Kidney epithelial cell (primary cell): ENCODE measurements at places on chromosomes 2 and 18. TPM values are rescaled to one million over a fixed set of nuclear protein-coding genes. Genes with fewer than 3 reads are reported as not detected.

DNA sequence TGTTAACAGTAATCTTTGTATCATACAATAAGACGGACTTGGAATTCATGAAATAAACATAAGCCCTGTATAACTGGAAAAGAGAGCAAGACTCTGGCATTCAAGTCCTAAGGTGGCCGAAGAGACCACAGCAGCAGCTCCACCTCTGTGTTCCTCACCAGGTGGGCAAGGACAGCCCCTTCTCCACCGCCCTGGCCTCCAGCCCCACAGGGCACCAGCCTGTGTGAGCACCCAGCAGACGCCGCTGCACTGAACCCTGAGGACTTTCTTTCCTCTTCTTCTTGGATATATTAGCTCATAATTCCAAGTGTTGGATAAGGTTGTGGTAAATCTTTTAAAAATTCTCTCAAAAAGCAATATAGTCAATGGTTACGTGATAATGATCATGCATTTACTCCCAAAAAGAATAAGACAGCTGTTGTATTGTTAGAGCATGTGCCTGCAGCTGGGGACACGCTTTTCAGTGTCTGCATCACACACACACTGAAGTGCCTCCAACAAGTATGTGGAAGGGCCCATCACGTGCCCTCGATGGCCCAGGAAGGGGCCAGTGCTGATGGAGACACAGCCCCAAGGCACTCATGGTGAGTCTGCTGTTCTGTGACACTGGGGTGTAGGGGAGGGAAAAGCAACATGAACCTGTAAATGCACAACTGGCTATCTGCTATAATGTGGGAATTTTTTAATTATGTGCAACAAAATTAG is 26.8 kb downstream of the FAM178B start:
- no peak for DNase-seq

DNA sequence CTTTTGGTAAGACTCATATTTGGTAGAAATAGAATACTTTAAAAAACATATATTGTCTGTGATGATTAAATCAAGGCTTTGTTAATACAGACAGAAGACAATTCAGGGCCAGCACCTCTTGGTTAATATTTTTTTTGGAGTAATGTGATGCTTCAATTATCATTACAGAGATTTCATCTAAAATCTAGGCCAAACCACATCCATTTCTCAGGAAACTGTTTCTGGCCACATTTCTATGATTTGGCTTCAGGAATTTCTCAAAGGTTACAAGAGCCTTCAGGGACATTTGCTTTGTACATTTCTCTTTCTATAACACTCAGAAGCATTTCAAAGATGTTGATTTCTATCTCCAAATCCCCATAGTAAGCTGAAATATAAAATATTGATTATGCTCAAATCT is 614.9 kb downstream of the LRP1B start:
- no peak for DNase-seq

- no peak for DNase-seq
Observed at GRCh38 chr2:25341011-25341727, 556 bp downstream of the DNMT3A start.

GRCh38 chr2:141020346-141020745 is 1110.5 kb downstream of the LRP1B start:
- DNase-seq = no peak

DNA sequence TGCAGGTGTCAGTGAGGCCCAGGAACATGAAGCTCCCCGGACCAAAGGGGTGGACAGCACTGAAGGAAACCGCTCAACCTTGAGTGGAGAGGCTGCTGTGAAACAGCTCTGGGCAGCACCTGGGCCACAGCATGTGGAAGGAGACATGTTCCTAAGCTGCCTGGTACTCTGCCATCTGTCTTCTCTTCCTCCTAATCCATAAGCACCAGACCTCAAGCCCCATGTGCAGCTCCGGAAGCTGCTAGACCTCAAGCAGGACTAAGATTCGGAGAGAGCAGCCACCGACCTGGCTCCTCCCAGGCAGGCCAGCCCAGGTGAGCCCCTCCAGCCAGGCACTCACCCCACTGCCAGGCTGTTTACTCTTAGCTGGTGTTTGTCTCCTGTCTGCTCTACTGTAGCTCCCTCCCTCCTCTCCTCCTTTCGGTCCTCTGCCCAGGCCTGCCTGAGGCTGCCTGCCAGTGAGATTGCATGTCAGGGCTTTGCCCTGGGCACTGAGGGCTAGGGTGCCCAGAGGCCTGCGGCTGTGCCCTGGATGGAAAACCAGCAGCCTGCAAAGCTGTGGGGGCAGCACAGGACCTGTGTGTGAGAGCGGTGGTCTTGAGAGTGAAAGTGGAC is 53.7 kb downstream of the BCL11A start:
- no peak for DNase-seq

DNA sequence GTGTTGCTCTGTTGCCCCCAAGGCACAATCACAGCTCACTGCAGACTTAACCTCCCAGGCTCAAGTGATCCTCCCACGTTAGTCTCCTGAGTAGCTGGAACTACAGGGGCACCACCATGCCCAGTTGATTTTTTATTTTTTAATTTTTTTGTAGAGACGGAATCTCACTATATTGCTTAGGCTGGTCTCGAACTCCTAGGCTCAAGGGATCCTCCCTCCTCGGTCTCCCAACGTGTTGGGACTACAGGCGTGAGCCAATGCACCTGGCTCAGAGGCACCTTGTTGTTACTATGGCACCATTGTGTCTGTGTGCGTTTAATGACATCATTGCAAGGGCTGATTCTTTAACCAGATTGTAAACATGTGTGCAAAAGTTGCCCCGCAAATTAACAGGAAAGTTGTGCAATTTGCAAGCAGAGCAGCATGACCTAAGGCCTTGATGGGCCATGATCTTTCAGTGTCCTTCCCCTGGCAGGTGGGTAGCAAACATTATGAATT is 22.6 kb downstream of the TCF23 start:
- no peak for DNase-seq

Gene CNRIP1
- total RNA-seq = 7.9 and 8.8 TPM in 2 replicates

Gene SGPP2
- total RNA-seq = 27.0 and 29.1 TPM in 2 replicates

Gene GAD1
- 0.82 and 4.9 TPM in 2 replicates for total RNA-seq

Gene MC2R
- total RNA-seq = not detected in 2 replicates
